Progenitor cell of endocrine pancreas (in vitro differentiated cells): ENCODE measurements at places on chromosomes 13 and 19. TPM values are rescaled to one million over a fixed set of nuclear protein-coding genes. Genes with fewer than 3 reads are reported as not detected.

GRCh38 chr13:105937451-105937850 lies 598.0 kb downstream of the EFNB2 start:
- no peaks in the 10 kb centered on the region for H3K36me3 ChIP-seq
- no peak overlapping the region for H3K4me3 ChIP-seq

- H3K36me3 ChIP-seq, result peaks cover 17% of the 10 kb centered on the region
- no peak overlapping the region for H3K27ac ChIP-seq
- no peak for DNase-seq
- H3K4me1 ChIP-seq, result no peaks in the 10 kb centered on the region
- no peaks in the 10 kb centered on the region for H3K27me3 ChIP-seq
Measured at GRCh38 chr19:16521715-16522289, 20.4 kb downstream of the CHERP start.

DNA sequence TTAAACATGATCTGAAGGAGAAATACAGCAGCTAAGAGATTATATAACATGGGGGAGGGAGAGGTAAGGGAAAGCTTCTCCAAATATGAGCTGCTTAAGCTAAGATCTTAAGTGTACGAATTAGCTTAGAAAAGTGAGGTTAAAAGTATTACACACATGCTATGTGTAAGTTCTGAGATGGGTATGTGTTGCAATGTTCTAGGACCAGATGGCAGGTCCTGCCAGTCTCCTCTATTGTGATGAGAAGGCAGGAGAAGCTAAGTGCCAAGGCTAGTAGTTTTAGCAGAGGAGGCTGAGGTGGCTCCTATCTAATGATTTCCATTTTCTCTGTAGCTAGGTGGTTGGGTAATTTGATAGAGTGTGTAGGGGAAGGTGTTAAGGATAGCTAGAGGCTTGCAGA lies 57.6 kb downstream of the MICU2 start:
- H3K27me3 ChIP-seq, result no peaks in the 10 kb centered on the region
- no peak for DNase-seq
- no peak overlapping the region for H3K27ac ChIP-seq
- no peak overlapping the region for H3K4me3 ChIP-seq
- peaks cover 18% of the 10 kb centered on the region for H3K36me3 ChIP-seq
- H3K4me1 ChIP-seq, result peaks cover 5% of the 10 kb centered on the region

GRCh38 chr13:33723365-33723764 lies 94.6 kb upstream of the RFC3 start:
- no peak overlapping the region for H3K4me3 ChIP-seq
- H3K27ac ChIP-seq, result no peak overlapping the region
- H3K4me1 ChIP-seq, result peaks cover 10% of the 10 kb centered on the region
- H3K27me3 ChIP-seq, result no peaks in the 10 kb centered on the region
- no peak for DNase-seq

The CGB5 gene
- total RNA-seq, result not detected in 2 replicates

DNA sequence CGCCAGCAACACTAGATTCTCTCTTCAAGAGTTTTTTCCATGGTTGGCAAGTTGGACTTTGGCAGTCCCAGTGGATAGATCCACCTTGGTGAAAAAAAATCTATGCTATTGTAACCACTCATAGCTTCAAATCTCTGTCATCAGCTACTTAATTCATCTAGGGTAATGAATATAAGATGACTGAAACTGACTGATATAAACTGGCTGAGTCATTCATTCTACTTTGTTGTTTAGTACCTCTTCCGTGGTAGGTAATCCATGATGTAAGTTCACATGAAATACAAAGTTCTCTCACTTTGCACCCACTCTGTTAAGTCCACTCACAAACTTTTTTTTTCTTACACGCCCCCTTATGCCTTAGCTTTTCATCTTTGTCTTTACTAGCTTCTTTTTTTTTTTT lies 1381.5 kb downstream of the SLITRK5 start:
- H3K27ac ChIP-seq, result no peak overlapping the region
- DNase-seq, result no peak
- H3K4me3 ChIP-seq, result no peak overlapping the region
- H3K27me3 ChIP-seq, result no peaks in the 10 kb centered on the region

GRCh38 chr19:1864480-1865171 lies 1.2 kb upstream of the KLF16 start:
- peak; percentile 75 for DNase-seq
- peak overlapping the region; percentile 76 for H3K4me3 ChIP-seq
- H3K36me3 ChIP-seq, result no peaks in the 10 kb centered on the region
- H3K4me1 ChIP-seq, result peaks cover 6% of the 10 kb centered on the region

- DNase-seq, result no peak
- H3K27ac ChIP-seq, result no peak overlapping the region
- H3K36me3 ChIP-seq, result no peaks in the 10 kb centered on the region
- peaks cover 3% of the 10 kb centered on the region for H3K27me3 ChIP-seq
- H3K4me3 ChIP-seq, result no peak overlapping the region
Measured at GRCh38 chr13:62033934-62034333, 618.3 kb upstream of the PCDH20 start.

DNA sequence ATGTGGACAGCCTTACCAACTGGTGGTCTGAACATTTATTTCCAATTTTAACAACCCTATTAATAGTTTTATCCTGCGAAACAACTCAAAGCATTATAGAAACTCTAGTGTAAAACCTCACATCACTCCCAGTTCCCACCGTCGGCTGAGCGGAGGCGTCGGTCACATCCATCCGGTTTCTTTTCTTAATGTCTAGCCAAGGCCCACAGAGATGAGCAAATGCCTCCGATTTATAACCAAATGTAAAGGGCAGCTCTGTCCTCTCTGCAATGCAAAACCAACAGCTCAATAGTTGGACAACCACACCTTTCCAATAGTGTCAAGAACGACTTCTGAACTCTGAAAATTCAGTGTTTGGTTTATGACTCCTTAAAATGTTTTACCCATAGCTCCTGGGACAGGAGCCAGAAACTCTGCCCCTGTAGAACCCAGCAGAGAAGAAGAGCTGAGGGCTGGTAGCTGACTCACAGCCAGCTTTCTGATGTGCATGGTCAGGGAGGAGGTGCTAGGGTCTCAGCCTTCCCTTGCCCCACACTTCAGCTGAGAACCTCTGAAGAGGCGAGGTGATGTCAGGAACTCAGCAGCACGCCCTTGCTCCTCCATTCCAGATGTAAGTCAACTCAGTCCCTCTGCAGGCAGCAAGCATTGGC lies 90.2 kb upstream of the UQCRFS1 start:
- DNase-seq, result no peak
- no peaks in the 10 kb centered on the region for H3K36me3 ChIP-seq
- no peak overlapping the region for H3K4me3 ChIP-seq
- H3K27ac ChIP-seq, result no peak overlapping the region
- no peaks in the 10 kb centered on the region for H3K4me1 ChIP-seq
- H3K27me3 ChIP-seq, result peaks cover 30% of the 10 kb centered on the region

GRCh38 chr19:35296644-35297514 lies 4.9 kb downstream of the MAG start:
- DNase-seq, result no peak
- no peaks in the 10 kb centered on the region for H3K36me3 ChIP-seq
- no peaks in the 10 kb centered on the region for H3K4me1 ChIP-seq
- peaks cover 17% of the 10 kb centered on the region for H3K27me3 ChIP-seq

The NPHS1 gene
- total RNA-seq, result 15.7 and 17.5 TPM in 2 replicates

GRCh38 chr19:38122402-38123093 lies 101.5 kb downstream of the DPF1 start:
- H3K36me3 ChIP-seq, result peaks cover 61% of the 10 kb centered on the region
- no peaks in the 10 kb centered on the region for H3K27me3 ChIP-seq
- peak overlapping the region; percentile 84 for H3K27ac ChIP-seq
- no peaks in the 10 kb centered on the region for H3K4me1 ChIP-seq
- DNase-seq, result no peak

DNA sequence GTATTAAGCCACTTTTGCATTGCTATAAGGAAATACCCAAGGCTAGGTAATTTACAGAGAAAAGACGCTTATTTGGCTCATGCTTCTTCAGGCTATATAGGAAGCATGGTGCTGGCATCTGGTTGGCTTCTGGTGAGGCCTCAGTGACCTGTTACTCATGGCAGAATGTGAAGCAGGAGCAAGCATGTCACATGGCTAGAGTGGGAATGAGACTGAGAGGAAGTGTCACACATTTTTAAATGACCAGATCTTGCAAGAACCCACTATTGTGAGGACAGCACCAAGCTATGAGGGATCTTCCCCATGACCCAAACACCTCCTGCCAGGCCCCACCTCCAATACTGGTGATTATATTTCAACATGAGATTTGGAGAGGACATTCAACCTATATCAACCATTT lies 25.7 kb upstream of the IGFL4 start:
- no peak overlapping the region for H3K4me3 ChIP-seq
- H3K27ac ChIP-seq, result no peak overlapping the region
- DNase-seq, result no peak
- peaks cover 22% of the 10 kb centered on the region for H3K27me3 ChIP-seq
- no peaks in the 10 kb centered on the region for H3K4me1 ChIP-seq

DNA sequence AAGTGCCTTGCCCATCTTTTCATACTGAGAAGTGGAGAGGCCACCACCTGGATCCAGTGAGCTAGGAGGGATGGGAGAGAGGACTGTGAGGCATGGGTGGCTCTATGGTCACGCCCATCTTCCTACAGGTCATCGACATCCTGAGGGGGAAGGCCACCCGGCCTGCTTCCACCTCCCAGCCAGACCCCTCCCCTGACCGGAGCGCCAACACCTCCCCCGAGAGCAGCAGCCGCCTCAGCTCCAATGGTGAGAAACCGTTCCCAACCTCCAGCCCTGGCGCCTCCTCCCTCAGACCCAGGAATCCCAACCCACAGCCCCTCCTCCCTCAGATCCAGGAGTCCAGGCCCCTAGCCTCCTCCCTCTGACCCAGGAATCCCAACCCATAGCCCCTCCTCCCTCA lies 10.1 kb downstream of the BCL3 start:
- peak overlapping the region; percentile 79 for H3K4me3 ChIP-seq
- DNase-seq, result no peak
- H3K27me3 ChIP-seq, result peaks cover 40% of the 10 kb centered on the region
- peaks cover 16% of the 10 kb centered on the region for H3K4me1 ChIP-seq

DNA sequence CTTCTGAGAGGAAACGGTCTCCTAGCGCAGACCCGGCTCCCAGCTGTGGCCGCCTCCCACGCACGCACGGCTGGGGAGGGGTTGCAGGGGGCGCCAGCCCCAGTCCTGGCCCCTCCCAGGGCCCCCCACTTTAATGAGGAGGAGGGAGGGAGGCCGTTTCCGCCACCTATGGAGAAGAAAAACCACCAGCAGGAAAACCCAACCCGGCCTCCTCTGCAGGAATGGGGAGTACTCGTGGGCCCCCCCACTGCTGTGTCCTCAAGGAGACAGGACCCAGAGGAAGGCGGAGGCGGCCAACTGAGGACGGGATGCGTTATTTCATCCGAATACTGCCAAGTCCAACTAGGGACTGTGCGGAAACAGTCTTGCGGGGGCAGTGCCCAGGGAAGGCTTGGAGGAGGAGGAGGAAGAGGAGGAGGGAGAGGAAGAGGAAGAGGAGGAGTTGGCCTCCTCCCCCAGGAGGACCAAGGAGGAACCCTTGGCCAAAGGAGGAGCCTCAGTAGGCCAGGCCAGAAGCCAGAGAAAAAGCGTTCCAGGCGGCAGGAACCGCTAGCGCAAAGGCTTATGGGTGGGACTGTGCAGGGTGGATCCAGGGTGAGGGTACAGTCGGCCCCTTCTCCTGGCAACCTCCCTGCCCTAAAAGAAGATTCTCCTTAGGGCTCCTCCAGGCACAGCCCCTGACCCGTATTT lies 3.9 kb upstream of the SSBP4 start:
- peaks cover 20% of the 10 kb centered on the region for H3K4me1 ChIP-seq
- no peak overlapping the region for H3K4me3 ChIP-seq
- peaks cover 45% of the 10 kb centered on the region for H3K27me3 ChIP-seq

The ZNF296 gene
- total RNA-seq, result 1.1 and 1.3 TPM in 2 replicates

DNA sequence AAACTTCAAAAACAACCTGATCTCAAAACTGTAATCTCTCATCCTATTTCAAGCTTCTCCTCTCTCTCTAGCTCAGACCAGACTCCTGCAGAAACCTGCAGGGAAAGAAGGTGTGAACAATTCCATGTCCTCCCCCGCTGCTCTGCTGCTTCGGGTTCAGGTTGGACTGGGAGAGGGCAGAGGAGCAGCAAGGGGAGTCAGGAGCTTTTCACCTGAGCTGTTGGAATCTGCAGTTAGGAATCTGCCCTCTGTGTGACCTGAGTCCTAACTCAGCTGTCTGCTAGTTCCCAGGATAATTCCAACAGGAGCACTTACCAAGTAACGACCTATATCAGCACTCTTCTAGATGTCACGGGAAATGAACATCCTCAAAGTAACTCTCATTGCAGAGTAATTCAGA lies 118.3 kb downstream of the DNAJC15 start:
- no peaks in the 10 kb centered on the region for H3K36me3 ChIP-seq
- no peak overlapping the region for H3K27ac ChIP-seq
- peaks cover 25% of the 10 kb centered on the region for H3K4me1 ChIP-seq
- DNase-seq, result no peak

DNA sequence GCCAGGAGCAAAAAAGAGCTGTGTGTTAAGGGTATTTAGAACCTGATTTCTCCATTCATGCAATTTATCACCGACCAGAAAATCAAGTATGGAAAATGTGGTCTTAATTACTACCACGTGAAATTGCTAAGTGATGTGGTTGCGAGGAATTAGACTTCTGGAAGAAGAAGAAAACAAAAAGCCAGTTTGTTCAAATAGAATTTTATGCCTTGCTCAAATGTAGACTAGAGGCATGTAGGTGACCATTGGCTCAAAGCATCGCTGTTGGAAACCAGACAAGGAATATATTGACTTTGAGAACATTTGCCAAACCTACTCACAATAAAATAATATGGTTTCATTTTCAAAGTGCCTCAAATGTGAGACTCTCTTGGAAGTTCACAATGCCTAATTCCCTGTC lies 57.3 kb upstream of the LRCH1 start:
- no peak for DNase-seq
- H3K36me3 ChIP-seq, result no peaks in the 10 kb centered on the region
- no peak overlapping the region for H3K4me3 ChIP-seq
- peaks cover 14% of the 10 kb centered on the region for H3K27me3 ChIP-seq

- DNase-seq, result no peak
- peaks cover 17% of the 10 kb centered on the region for H3K4me1 ChIP-seq
- H3K4me3 ChIP-seq, result peak overlapping the region; percentile 79
- peaks cover 21% of the 10 kb centered on the region for H3K27me3 ChIP-seq
- H3K27ac ChIP-seq, result peak overlapping the region; percentile 90
Measured at GRCh38 chr19:41218249-41218614, 791 bp upstream of the AXL start.

The CELF5 gene
- total RNA-seq, result 1.6 and 1.7 TPM in 2 replicates

GRCh38 chr13:23934520-23934919 lies 37.2 kb upstream of the C1QTNF9B start:
- no peaks in the 10 kb centered on the region for H3K4me1 ChIP-seq
- peaks cover 11% of the 10 kb centered on the region for H3K27me3 ChIP-seq
- peaks cover 4% of the 10 kb centered on the region for H3K36me3 ChIP-seq
- DNase-seq, result no peak
